ENCODE measurements at places on chromosomes 1 and 21.

DNA sequence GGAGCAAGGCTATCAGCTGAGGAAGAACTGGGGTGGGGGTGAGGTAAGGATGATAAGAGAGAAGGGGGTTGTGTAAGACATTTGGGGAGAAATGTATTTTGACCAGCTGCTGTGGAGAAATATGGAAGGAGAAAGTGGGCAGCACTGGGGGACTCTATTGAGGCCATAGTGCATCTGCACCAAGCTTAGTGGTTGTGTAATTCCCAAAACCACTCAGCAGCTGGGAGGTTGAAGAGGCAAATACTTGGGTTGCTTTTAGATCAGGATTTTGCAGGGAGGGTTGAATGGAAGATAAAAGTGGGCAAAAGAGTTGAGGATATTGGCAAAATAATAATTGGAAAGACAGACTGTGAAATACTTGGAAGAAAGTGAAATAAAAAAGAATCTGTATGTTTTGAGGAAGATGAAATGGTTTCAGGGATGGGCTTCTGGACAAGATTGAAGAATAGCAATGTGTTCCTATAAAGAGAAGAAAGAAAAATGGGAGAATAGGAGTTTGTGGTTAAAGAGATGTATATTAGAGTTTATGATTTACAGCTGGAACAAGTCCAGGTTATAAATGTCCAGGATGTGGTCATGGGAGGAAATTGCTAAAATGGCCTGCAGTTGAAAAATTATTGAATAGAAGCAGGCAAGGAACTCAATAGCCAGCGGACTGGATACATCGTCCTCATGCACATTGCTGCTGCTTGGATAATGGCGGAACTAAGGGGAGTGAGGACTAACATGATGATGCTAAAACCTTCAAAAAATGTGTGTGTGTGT is 162.7 kb downstream of the DNM3 start:
- no peak for DNase-seq

DNA sequence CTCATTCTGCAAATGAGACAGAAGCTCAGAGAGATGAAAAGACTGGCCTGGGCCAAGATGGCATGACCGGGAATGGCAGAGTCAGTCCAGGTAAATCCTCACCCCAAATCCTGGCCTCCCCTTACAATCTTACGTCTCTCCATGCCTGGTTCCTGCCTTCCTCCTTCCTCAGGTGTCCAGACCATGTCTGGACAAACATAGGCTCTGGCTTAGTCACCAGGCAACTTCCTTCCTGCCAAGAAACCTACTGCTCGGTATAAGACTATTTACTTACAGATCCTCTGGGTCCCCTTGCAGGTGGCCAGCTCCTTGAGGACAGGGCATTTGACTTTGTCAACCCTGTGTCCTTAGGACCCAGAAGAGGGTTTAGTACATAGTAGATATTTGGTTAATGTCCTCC is 69.4 kb upstream of the ROR1 start:
- no peak for DNase-seq

- DNase-seq, result no peak
Observed at GRCh38 chr1:1179983-1180861, 6.5 kb downstream of the TTLL10 start.

GRCh38 chr1:177969825-177970371 is at the start of gene SEC16B:
SEC16B (minus strand) TSS chr1:177970058; CDS start chr1:177967981, 2,077 bp downstream.
- DNase-seq, result no peak

GRCh38 chr1:51378871-51379270 is 48.5 kb upstream of the TTC39A start:
- DNase-seq, result no peak

- no peak for DNase-seq
Observed at GRCh38 chr1:171816300-171816901, 24.9 kb upstream of the DNM3 start.

DNA sequence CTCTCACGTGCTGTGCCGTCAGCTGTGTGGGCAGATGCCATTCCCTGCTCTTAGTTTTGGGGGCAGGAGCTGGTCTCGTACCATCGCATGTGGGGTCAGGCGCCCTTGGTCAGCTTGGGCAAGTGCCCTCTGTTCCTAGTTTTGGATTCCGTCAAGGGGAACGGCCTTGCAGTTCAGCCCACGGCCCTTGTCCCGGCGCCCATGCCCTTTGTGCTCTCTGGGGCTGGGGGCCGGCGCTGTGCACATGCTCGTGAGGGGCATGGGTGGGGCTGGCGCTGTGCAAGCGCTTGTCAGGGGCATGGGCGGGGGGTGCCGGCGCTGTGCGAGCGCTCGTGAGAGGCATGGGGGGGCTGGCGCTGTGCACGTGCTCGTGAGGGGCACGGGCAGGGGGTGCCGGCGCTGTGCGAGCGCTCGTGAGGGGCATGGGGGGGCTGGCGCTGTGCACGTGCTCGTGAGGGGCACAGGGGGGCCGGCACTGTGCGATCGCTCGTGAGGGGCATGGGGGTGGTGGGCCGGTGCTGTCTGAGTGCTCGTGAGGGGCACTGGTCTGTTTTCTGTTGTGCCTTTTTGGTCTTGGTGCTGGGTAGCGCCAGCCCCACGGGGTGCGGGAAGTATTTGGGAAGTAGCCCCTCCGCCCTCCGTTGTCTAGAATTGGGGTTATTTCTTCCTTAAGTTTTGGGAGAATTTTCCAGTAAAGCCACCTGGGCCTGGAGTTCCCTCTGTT is 29.5 kb upstream of the DIP2A start:
- no peak for DNase-seq

- no peak for DNase-seq
Observed at GRCh38 chr21:14987370-14988170, 77.2 kb downstream of the NRIP1 start.

DNA sequence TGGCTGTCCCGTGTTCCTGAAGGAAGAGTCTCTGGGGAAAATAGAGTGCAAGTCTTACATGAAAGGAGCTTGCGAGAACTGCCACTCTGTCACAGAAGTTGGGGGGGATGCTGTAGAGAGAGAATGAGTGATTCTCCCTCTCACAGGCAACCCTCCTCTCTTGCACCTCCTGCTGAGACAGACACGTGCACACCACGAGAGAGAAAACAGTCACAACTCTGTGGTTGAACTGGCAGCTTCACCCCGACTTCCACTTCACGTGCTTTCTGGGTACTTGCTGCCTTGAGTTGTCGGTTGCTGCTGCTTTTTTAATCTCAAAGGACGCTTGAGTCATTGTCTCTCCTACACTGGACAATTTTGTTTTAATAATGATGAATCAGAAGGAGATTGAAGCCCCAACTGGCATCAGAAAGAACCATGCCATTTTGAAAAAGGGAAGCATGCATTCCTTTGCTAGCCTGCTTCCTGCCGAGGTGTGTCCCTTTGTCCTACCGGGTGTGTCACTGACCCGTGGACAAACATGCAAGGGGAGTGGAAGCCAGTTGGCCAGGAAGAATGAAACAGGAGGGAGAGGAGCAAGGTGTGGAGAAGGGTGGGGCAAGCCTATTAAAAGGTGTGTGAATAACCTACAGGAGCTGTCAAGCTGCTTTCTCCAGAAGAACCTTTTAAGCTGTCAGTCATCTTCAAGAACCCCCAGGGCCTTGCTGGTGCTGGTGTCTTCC is 164.2 kb downstream of the CACNA1E start:
- DNase-seq, result no peak

GRCh38 chr1:23555270-23555985 is 3.9 kb downstream of the ID3 start:
- DNase-seq, result no peak

- DNase-seq, result no peak
Observed at GRCh38 chr21:45644041-45644906, 749 bp downstream of the PCBP3 start.

- no peak for DNase-seq
Observed at GRCh38 chr1:112542206-112542973, 33.6 kb downstream of the WNT2B start.

DNA sequence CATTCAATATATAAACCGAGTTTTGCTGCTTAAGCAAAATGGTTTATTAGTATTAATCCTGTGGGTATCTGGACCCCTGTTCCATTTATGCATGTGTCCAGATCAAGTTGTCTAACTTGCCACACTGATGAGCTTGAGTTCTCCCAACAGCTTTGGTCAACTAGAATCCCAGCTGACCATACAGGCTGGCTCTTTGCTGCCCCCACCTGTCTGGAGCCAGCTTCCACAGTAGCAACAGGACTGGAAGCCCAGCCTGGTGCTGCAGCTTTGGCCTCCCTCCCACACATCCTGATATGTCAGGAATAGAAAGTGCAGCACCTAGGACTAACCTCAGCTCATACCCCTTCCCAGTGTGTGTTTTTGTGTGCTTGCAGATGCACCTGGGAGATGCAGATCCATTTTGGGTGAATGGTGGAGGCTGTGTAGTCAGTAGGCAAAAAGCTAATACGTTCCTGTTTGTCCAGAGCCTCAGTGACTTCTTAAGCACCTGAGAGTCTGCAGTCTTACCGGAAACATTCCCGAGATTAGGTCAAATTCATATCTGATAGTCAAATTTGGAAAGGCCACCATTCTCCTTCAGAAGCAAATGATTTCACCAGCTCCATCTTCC is 40.9 kb upstream of the BEND5 start:
- DNase-seq, result no peak

- no peak for DNase-seq
Observed at GRCh38 chr1:46041551-46041950, 90.9 kb downstream of the PIK3R3 start.

DNA sequence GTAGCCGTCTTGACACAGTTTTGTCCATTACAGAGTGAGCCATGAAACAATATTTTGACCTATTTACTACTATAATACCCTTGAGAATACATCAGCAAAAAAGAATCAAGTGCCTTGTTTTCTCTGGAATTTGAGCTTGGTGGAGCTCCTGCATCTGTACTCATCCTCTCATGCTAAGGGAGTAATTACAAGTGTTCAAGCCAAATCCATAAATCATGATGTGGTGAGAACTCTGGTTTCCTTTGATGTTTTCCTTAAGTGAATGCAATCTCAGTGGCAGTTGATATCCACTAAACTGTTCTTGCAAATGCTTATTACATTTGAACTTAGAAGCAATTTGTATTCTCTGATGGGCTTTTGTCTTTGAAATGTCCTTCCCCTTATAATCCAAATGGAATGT is 824.6 kb upstream of the TMPRSS15 start:
- DNase-seq, result no peak

- no peak for DNase-seq
Observed at GRCh38 chr21:34883491-34884271, 165.4 kb downstream of the RUNX1 start.

DNA sequence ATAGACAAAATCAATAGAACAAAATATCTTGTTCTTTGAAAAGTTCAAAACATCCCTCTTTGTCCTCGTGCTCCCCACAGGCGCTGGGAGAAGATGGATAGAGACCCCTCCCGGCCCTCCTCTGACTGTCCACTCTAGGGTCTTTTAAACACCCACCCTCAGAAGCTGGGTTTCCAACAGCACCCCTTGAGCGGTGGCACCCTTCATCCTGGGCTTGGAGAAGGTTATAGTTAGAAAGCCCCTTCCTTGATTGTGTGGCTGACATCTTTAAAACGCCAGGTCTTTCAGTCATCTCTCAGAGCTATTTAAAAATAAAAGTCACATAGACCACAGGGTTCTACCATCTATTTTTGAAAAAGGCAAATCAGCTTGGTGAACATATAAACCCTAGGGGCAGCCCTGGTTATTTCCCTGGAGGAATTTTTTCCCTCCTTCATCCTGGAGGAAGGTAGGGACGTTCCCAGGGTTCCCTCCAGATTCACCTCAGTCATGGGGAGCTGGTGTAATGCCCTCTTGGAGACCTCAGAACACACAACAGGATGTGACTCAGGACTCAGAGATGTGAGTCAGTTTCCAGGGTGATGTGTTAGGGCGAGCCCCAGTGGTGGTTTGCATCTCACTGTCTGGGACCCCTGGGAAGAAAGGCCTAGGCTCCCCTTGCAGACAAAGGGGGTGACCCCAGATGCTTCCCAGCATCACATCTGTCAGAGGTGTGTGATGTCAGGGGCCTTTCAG is 138.5 kb downstream of the CLIC6 start:
- no peak for DNase-seq

- DNase-seq, result no peak
Observed at GRCh38 chr1:9840176-9840575, 16.4 kb upstream of the CLSTN1 start.

GRCh38 chr1:169867012-169867675 is 26.6 kb downstream of the SCYL3 start:
- DNase-seq, result no peak

DNA sequence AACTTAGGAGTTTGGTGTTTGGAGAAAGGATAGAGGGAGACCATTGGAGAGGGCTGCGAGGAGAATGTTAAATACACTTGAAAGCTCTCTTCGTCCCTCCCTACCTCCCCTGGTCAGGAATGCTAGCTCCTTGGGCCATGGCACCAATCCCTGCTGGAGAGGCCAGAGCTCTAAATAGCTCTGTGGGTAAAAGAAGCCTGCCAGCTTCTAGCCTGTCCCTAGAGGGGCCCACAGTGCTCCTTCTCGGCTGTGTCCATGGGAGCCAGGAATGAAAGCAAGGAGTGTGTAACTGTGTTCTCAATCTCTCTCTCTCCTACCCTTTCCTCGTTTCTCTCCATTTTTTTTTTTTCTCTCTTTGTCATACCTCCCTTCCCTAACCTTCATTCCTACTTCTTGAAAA is at the start of gene CCDC190:
CCDC190 (minus strand) TSS at position 75 of the 400 bp plus-strand sequence. CDS start 1,529 bp downstream, outside the sequence.
- DNase-seq, result no peak
